Activated naive CD4-positive, alpha-beta T cell treated with anti-CD3 and anti-CD28 coated beads, Interleukin-2, amount 50 U/mL, for 72 hours (primary cell): ENCODE measurements at places on chromosomes 7 and 10.

- DNase-seq, result no peak
Observed at GRCh38 chr10:46270086-46270811, 16.5 kb upstream of the ANTXRL start.

GRCh38 chr7:116165717-116166116 lies 44.6 kb upstream of the TES start:
- DNase-seq, result no peak

- no peak for DNase-seq
Observed at GRCh38 chr7:139300390-139300789, 40.7 kb upstream of the FMC1 start.

GRCh38 chr10:77618117-77618516 lies 19.5 kb downstream of the KCNMA1 start:
- no peak for DNase-seq

- no peak for DNase-seq
Observed at GRCh38 chr10:86149257-86149656, 217.3 kb downstream of the GRID1 start.

GRCh38 chr7:903921-904755 lies 27.8 kb downstream of the GET4 start:
- DNase-seq, result no peak
